Astrocyte (in vitro differentiated cells and primary cell): ENCODE measurements at places on chromosomes 11 and 22.

DNA sequence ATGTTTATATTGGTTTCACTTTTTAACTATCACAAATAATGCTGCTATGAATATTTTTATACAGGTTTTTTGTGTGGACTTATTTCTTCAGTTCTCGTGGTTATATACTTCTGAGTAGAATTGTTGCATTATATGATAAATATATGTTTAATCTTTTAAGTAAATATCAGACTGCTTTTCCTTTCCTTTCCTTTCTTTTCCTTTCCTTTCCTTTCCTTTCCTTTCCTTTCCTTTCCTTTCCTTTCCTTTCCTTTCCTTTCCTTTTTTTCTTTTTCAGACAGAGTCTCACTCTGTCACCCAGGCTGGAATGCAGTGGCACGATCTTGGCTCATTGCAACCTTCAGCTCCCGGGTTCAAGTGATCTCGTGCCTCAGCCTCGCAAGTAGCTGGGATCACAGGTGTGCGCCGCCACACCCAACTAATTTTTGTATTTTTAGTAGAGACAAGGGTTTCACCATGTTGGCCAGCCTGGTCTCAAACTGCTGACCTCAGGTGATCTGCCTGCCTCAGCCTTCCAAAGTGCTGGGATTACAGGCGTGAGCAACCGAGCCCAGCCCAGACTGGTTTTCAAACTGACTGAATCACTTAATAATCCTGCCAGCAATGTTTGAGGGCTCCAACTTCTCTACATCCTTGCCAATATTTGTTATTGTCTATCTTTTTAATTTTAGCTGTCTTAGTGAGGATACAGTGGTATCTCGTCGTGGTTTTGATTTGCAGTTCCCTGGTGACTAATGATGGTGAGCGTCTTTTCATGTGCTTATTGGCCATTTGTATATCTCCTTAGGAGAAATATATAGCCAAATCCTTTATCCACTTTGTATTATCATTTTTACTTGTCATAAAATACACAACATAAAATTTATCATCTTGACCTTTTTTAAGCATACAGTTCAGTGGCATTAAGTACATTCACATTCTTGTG, 21.9 kb downstream of the HTR3B start:
- DNase-seq = no peak

GRCh38 chr22:48369789-48370507, 1457.7 kb downstream of the BRD1 start:
- no peak for DNase-seq

- DNase-seq = no peak
These were observed 337.4 kb downstream of the SOX6 start for GRCh38 chr11:16018931-16019330.

- DNase-seq = peak; percentile 53
These were observed 1.4 kb downstream of the PATZ1 start for GRCh38 chr22:31344578-31345330.

GRCh38 chr11:123577081-123577598, 77.3 kb downstream of the SCN3B start:
- DNase-seq = peak; percentile 12

DNA sequence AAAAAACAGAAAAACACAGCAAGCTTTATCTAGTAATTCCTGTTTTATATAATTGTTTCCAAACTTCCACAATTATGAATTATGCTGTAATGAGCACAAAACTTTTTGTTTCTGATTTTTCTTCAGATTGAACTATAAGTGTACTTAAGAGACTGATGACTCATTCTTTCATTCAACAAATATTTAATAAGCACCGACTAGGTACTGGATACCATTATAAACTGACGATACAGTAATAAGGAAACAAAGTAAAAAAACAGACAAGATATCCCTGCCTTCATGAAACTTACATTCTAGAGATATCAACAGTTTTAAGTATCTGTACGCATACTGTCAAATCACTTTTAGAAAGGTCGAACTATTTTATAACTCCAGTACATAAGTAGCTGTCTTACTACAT, 78.6 kb downstream of the ME3 start:
- no peak for DNase-seq

DNA sequence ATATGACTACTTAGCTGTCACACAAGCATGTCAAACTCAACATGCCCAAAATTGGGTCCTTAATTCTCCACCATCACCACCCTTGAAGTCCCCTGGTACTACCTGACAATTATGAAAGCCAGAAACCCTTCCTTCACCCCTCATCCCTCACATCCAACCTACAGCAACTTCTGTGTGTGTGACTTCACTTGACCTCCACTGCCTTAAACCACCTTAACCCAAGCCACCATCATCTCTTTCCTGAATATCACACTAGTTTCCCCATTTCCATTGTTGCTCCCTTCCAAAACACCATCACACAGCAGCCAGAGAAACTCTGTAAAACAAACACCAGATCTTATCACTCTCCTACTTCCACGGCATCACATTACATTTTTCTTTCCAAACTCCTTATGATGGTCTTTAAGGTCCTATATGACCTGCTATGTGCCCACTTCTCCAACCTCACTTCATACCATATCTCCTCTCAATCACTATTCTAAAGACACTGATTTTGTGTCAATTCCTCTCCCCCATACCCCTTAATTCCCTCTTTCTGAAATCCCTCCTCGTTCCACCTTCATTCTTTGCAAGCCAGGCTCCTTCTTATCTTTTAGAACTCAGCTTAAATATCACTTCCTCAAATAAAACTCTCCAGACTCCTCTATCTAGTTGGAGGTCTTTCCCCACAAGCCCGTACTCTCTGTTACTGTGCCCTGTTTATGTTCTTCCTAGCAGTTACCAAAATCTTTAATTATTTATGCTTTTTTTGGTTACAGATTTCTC, 124.9 kb downstream of the RBFOX2 start:
- DNase-seq = no peak

DNA sequence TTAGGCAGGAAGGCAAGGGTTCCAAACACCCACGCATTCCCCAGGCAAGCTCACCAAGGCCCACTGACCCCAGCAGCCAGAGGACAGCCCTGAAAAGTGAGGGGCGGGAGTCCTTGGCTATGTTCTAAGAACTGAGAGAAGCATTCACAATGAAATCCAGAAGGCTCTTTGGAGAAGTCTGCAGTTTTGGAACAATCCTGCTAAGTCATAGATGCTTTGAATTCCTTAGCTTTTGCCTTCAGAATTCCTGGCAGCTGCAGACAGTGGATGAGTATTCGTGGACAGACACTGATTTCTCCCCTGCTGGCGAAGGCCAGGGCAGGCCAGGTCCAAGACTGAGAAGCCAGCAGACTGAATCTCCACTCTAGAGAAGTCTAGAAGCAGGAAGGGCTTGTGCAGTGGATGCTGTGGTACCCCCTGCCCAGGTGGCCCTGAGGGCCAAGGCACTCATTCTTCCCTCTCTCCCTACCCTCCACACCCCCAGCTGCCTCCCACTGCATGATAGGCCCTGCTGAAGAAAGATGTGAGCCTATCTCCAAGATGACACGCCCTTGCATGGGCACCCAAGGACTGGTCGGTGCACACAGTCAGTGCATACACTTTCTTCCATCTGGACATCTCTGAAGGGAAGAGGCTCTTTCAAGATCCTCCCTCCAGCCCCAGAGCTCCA, 133.2 kb upstream of the TEAD1 start:
- peak; percentile 94 for DNase-seq

DNA sequence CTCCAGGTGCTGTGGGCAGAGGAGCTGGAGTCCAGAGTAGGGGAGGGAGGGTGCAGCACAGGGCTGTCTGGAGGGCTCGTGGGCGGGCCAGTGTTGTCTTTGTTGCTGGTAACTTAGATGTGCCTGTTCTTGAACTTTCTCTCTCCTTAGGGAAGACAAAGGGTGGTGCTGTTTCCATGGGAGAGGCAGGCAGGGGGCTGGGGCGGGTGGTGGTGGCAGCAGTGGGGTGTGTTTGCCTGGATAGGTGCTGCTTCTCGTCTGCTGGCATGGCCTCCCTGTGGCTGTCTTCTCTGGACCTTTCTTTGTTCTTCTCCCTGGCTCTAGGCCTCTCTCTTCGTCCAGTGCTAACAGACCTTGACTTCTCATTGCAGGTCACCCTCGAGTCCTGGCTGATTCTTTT, 8.5 kb downstream of the SIDT2 start:
- DNase-seq = no peak

- no peak for DNase-seq
These were observed 10.5 kb downstream of the SLC43A3 start for GRCh38 chr11:57416436-57416835.

- peak; percentile 44 for DNase-seq
These were observed 23.2 kb upstream of the NRGN start for GRCh38 chr11:124716591-124716990.

GRCh38 chr11:121105063-121105480, 4.0 kb downstream of the TECTA start:
- DNase-seq = no peak

DNA sequence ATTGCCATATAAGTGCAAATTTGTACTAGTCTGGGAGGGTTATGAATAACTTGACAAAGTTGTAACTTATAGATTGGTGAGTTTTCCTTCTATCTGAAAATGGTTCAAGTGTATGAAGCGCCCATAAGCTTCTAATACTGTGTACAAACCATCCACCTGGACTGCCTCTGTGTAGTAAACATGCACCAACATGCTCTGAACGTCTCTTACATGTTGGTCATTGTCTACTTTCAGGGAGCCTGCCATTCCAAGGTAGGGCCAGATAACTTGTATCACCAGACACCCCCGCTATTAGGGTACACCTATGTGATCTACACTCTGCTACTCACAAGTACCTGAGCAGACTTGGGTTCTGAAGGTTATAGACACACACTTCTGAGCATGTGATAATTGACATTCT, 735.5 kb upstream of the API5 start:
- DNase-seq = no peak

DNA sequence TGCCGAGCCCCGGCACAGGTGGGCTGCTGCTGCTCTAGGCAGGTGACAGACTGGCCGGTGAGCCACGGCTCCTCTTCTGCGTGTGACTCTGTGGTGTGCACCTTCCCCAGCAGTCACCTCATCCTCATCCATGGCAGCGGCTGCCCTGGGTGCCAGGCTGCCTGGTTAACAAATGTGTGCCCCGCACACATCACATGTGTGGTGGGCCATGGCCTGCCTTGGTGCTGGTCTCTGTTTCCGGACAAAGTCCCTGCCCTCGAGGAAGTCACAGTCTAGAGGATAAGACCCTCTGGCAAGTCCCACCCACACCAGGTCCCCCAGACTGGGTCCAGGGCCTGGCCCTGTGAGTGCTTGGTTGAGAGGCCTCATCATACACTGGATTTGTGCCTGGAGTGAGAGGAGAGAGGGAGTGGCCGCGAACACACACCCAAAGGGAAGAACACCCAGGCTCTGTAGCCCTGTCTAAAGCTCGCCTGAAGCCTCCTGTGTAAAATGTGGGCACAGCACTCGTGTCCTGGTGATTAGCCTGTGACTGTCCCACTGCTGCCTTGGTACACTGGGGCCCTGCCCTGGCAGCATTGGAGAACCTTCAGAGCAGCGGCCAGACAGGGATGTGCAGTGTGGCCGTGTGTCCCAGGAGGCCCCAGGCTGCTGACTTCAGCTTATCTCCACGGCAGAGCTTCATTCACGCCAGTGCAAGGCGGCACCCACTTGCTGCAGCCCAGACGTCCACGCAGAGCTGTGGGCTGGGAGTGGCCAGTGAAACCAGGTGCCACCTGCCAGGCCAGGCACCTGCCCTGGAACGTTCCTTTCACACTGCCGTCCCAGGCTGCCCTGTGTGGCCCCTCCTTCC, 269.9 kb downstream of the TBC1D22A start:
- no peak for DNase-seq

DNA sequence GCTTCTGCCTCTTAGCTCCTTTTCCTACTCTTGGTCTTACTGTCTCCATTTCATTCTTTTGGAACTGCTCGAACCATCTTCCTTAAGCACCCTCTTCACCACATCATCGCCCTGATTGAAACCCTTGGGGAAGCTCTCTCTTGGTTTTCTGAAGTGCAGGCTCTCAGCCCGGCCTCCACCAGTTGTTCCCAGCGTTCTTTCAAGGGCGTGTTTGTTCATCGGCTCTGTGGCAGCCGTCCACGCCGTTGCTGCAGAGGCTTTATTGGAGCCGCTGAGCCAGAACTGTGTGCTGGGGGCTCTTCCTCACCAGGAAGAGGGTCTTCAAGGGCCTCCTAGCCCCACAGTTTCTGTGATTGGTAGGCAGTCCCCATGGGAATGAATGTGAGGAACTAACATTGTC, 214.1 kb downstream of the TBC1D22A start:
- no peak for DNase-seq

DNA sequence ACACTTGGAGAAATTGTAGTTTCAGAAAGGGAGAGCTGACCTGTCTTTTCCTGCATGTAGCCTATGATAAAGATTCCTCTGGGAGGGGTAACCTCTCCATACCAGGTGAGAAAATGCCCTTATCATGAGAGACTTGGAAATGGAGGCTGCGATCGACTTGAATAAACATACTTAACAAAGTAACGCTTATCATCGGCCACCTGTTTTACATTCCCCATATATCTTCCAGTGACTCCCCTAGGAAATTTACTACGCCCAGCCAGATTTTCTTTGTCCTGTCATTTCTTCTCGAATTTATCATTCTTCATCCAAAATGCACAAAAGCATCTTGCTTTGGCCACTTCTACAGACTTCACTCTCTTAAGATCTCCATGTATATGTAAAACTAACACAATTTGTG, 143.5 kb downstream of the CCDC81 start:
- DNase-seq = no peak

- no peak for DNase-seq
These were observed 12.5 kb upstream of the MUC6 start for GRCh38 chr11:1049071-1049405.

DNA sequence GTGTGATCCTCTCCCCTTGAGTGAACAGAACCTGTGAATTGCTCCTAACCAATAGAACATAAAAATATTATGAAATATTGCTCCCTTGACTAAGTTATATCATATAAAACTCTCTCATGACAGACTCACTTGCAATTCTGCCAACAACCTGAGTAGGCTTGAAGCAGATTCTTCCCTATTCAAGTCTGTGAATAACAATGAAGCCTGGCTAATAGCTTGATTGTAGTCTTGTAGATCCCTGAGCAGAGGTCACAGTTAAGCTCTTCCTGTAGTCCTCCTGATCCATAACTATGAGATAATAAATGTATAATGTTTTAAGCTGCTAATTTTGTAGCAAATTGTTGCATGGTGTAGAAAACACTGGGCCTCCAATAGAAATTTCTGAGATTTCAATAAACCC, 540.1 kb upstream of the TENM4 start:
- no peak for DNase-seq

GRCh38 chr11:134120921-134121526, 52.2 kb downstream of the JAM3 start:
- peak; percentile 55 for DNase-seq
